NCI-H2029 (cell line): ENCODE measurements at places on chromosomes 5 and 9.

GRCh38 chr5:170745481-170746071 lies 37.9 kb upstream of the GABRP start:
- no peak for DNase-seq

DNA sequence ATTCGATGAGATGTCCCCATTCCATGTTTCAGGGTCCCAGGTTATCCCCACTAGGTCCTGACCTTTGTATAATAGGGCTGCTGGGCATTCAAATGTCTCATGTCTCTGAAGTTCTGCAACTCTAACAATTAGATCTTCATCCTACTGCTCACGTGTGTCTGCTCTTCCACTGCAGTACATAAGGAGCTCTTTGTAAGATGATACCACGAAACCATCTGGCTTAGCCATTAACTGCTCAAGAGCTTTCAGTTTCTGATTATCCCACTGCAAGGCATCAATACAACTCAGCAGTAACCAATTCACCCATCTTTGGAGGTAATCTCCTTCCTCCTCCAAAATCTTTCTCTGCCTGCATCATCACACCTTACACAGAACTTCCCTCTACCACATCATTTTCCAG lies 49.9 kb upstream of the PPP2CA start:
- DNase-seq: peak; percentile 5

- DNase-seq: peak; percentile 22
These were observed 861 bp downstream of the ZFYVE16 start for GRCh38 chr5:80408484-80409366.

DNA sequence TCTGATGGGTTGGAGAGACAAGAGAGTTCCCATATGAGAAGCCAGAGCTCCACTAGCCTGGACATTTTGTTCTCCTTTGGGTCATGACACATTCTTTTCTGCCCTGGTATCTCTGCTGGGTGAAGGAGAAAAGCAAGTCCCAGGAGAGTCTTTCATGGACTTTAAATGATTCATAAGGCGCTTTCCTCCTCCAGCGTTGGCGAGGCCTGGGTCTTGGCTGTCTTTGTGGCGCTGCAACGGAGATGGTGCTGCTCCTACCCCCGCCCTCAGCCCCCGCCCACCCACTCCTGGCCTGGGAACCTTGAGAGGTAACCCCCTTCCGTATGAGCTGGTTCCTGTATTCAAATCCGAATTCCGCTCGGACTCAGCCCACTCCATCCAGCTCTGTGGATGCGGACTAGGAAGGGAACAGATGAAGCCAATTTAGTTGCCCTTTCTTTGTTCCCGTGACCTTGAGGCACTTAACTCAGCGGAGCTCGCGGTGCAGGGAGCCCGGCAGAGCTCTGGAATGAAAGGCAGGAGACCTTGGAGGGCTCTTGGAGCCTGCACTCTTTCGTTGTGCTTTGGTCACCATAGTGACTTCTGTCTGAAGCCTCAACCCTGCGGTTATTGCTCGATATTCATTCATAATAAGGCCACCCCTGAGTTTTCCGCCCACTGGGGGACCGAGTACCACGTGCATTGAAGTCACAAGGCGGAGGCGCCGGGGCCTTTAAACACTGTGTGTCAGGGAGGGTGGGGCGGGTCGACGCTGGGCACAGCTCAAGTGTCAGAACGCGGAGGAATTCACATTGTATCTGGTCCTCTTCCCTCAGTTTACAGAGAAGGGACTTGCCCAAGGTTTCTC lies 14.0 kb upstream of the PWWP2A start:
- DNase-seq: no peak

- DNase-seq: peak; percentile 34
These were observed 128.0 kb upstream of the EPB41L4A start for GRCh38 chr5:112546946-112547592.

DNA sequence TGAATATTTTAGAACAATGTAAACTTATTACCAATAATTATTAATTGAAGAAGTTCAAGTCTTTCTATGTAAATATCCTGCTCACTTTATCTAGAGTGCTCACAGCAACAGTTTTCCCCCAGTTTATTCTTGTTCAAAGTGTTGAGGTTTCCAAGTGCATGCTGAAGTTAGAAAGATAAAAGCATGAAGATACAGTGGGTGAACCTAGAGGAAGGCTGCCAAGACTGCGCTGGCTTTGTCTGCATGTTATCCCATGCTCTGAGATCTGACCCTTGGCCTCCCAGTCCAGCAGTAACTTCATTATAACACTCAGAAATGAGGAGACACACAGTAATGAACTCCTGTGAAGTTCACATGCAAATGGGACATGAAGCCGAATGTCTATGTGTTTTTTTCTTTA lies 76.0 kb upstream of the PIP5K1B start:
- no peak for DNase-seq

GRCh38 chr5:125336401-125336800 lies 590.0 kb upstream of the ZNF608 start:
- DNase-seq: no peak

DNA sequence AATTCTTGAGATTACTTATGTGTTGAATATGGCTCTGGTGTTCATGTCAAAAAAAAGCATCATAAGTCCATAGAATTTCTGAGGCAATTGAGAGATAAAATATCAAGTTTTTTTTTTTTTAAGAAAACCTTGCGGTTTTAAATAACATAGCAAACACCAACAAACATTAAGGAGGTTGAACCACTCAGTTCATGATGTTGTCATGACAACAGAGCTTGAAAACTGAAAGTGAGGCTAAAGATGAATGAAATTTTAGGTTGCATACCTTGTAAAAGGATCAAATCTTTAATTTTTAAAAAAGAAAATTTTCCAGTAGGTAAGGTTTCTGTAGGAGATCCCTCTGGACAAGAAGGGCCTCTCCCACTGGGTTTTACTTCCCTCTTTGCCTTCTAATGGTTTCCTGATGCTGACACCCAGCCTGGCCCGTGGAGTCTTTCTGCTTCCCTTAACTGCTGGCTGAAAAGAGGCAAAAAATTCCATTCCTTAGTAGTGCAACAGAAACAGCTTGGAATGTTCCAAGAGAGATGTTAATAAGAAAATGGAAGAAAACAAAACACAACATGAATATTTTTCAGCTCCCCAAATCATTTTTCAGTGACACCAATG lies 60.0 kb upstream of the FER start:
- no peak for DNase-seq

GRCh38 chr5:177301503-177302165 lies 1.9 kb downstream of the RAB24 start:
- peak; percentile 98 for DNase-seq

DNA sequence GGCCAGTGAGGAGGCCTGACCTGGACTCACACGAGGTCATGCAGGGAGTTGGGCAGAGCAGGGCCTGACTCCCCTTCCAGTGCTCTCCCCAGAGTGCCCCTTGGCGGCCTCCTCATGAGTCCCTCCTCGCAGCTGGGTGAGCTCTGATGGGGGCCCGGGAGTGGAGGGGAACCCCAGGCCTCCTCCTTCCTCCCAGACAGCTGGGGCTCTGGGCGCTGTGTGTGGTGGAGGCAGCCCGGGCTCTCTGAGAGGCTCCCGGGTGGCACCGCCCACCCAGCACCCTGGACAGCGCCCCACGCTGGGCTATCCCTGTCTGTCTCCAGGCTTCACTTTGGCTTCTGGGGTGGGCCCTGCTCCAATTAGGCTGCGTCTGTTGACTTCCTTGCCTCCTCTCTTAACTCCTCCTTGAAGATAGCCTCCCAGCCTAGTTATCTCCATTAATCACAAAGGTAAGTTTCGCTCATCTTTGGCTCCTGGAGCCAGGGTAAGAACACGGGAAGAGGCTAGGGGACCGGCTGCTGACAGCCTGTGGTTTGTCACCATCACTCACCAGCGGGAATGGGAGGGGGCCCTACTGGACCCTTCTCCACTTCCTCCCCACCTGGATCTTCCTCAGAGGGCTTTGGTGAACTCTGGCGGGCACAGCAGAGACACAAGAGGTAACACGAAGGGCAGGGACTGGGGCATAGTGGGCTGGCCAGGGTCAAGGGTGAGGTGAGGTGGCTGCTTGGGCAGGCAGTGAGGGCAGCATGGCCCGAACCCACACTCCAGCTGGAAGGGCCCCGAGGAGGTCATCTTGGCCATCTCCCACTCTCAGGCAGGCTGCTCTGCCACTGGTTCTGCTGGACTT lies 13.1 kb downstream of the PSD2 start:
- DNase-seq: no peak

DNA sequence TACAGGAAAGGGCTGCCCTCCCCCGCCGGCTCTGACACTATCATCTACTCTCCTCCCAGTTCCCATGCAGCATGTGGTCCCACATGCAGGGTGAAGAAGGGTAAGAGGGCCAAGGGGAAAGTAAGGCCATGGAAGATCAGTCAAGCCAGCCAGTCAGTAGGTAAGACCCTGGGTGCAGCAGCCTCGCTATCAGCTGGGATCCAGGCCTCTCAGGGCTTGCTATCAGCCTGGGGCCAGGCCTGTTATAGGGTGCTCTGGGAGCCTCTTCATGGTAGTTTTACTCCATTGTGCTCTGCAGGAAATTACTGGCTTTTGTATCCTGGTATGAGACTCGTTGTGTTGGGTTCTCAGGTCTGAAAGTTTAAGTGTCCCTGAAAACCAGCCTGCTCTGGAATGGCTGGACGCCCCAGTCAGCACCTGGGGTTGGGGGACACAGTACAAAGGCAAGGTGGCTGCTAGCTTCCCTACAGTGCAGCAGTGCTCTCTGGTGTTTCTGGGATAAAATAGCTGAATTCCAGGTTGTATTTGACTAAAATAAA lies 21.4 kb downstream of the SLC22A4 start:
- no peak for DNase-seq

- DNase-seq: no peak
These were observed 37.0 kb downstream of the C5orf22 start for GRCh38 chr5:31569068-31569467.

- DNase-seq: no peak
These were observed 54.2 kb downstream of the LMNB1 start for GRCh38 chr5:126831156-126831555.

DNA sequence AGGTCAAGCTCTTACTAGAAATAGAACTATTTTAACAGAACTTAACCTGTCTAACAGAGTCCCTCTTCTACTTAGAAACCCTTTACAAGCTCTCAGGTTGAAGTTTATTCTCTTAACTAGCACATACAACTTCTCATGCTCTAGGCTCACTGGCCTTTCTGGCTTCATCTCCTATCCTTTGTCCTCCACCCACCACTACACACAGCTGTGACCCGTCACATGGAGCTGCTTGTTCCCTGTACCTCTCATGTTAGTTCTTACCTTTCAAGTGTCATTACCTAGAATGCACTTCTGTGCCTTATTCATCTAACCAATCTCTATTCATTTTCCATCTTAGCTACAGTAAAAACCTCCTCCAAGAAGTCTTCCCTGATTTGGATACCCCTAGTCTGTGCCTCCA lies 89.4 kb upstream of the APC start:
- no peak for DNase-seq

DNA sequence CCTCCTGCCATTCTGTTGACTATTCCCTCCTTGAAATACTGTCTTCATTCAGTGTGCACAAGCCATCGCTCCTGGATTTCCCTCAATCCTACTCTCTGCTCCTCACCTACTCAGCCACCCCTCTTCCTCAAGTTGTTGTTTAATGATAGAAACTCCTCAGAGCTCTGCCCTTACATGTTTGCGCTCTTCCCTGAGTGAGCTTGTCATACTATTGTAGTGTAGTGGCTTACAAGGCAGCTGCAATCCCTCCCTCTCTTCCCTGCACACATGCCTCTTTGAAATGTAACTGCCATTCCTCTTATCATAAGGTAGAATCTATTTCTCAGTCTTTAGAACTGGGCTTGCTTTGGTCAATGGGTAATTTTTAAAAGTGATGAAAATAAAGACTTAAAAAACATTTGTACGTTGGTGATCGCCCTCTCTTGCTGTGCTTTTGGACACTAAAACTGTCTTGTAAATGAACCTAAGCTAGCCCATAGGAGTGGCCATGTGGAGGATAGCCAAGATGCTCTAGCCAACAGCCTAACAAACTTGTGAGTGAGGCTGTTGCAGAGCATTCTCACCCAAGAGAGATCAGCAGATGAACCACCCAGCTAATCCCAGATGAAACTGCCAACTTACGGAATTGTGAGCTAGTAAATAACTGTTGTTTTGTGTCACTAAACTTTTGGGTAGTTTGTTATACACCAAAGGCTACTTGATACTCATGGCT lies 18.1 kb upstream of the SMAD5 start:
- DNase-seq: no peak

DNA sequence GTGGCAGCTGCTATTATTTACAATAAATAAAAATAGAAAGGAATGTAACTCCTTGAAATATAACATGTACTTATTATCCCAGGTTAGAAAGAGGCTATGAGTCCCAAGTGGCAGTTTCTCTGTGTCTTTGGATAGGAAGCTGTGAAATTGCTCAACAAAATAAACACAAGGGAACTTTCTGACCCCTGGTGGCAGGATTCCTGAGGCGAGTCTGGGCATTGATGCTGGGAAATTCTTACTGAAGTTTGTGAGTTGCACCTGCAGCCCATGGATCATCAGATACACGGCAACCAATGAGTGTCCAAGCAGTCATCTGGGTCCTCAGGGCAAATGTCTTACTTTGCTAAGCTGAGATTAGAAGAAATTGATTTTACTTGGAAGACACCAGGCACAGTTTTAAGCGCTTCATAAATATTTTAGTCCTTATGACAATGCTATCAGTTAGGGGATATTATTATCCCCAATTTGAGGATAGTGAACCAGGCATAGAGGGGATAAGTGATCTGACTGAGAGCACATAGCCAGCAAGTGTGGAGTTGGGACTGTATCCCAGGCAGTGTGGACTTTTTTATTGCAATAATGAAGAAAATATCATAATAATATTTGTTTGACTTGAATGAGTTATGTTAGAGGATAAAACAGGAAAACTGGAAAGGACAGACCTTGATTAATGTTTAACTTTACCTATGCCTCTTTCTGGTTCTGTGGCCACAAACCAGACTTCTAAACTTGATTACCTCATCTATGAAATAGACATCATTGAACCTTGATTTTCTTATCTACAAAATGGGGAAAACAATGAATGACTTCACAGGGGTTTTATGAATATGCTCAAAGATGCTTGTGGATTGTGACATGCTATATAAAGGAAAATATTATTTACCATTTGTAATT lies 265.5 kb upstream of the ADAMTSL1 start:
- DNase-seq: no peak

- DNase-seq: no peak
These were observed 23.9 kb downstream of the ADAMTS2 start for GRCh38 chr5:179321206-179321987.

- peak; percentile 24 for DNase-seq
These were observed 83.5 kb upstream of the MINAR2 start for GRCh38 chr5:129664336-129664937.

GRCh38 chr9:136230365-136230764 lies 15.2 kb downstream of the QSOX2 start:
- DNase-seq: no peak
